ENCODE measurements at places on chromosomes 1 and 21.

DNA sequence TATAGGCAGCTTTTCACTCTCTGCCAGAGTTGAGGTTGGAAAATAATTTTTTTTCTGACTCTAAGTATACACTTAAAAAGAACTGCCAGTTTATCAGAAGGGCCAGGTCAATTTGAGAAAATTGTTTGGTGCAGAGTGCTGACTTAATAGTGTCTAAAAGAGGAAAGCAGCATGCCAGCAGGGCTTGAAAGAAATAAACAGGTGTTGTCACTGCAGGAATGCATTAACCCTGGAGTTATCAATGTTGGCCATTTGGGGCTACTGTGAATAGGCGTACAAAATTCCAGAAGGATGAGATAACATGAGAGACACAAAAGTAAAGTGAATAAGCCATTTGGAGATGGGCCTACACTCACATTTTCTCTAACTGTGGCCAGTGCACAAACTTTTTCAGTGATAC, 220.6 kb upstream of the PLD5 start:
- no peak for DNase-seq

DNA sequence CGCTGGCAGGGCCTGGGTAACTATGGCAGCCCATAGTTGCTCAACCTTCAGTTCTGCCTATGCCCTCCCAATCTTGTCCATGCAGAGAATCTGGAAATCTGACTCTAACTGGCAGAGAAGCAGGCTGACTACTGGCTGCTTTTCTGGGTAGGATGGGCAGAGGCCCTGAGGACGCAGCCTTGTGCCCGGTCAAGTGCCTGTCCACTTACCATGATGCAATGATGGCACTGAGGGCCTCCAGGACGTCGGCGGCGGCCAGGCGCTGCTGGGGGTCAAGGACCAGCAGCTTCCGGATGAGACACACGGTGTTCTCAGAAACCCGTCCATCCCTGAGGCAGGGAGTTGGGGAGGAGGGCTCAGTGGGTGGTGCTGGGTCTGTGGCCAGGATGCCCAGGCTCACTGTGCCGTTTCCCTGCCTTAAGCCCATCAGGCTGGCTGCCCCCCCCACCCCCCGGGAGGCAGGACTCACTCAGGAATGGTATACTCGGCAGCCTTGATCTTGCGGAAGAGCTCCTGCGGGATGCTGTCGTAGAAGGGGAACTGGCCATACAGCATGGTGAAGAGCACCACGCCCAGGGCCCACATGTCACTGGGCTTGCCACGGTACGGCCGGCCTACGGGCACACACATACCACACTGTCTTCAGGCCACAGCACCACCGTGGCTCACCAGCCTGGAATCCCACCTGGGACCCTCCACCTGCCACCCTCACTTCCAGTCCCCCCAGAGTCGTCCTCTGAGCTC, 20.4 kb upstream of the EVA1B start:
- no peak for DNase-seq

DNA sequence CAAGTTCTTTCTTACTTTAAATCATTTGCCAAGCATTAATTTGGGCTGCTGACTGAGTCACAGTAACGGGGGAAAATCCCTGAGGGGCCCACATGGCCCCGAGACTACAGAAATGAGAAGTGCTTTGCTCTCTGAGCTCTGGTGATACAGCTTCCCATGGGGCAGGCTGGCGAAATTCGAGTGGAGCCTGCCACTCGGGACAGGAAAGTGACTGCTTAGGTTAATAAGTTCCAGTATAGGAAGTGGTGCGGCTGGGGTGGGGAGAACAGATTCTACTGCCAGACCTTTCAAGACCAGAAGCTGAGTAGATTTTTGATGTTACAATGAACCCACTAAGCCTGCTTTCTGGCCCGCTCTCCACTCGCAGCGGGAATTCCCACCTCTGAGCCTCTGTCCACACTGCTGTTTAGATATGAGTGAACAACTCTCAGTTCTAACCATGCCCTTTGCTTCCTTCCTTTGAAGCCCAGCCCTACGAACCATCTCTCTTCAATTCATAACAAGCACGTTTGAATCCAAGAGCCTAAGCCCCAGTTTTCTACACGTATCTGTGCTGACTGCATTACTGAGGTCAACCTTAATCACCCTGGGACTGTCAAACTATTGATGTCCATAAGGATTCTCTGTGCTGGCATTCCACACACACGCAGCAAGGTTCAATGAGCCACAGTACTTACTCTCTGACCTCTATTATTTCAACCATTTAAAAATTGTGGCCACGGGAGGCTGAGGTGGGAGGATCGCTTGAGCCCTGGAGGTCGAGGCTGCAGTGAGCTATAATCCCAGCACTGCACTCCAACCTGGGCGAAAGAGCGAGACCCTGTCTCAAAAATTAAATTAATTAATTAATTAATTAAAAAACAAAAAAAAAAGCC, 9.6 kb downstream of the ZBTB17 start:
- no peak for DNase-seq

DNA sequence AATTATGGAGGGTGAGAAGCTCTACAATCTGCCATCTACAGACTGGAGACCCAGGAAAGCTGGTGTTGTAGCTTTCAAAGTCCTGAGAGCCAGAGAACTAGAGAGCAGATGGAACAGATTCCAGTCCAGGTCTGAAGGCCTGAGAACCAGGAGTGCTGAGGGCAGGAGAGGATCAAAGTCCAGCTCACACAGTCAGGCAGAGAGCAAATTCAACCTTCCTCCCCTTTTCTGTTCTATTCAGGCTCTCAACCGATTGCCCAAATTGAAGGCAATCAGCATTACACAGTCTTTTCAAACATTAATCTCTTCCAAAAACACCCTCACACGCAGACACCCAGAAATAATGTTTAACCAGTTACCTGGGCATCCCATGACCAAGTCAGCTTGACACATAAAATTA, 2.5 kb upstream of the TMPRSS2 start:
- no peak for DNase-seq

DNA sequence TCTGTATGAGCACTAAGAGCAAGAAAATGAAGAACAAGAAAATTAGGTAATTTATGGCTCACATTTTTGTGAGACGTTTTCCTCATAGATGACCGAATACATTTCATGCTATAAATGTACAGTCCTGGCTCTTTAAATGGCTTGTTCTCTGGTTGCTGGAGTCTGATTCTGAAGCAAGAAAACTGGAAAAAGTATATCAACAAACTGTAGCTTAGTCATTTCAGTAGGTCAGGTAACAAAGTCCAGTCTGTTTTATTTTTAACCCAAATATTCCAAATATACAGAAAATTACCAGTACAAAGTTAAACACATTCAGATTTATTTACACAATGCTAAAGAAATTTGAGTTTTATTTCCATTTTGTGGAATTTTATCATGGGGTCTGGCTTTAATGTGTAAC, 2.5 kb upstream of the MYBPHL start:
- no peak for DNase-seq

DNA sequence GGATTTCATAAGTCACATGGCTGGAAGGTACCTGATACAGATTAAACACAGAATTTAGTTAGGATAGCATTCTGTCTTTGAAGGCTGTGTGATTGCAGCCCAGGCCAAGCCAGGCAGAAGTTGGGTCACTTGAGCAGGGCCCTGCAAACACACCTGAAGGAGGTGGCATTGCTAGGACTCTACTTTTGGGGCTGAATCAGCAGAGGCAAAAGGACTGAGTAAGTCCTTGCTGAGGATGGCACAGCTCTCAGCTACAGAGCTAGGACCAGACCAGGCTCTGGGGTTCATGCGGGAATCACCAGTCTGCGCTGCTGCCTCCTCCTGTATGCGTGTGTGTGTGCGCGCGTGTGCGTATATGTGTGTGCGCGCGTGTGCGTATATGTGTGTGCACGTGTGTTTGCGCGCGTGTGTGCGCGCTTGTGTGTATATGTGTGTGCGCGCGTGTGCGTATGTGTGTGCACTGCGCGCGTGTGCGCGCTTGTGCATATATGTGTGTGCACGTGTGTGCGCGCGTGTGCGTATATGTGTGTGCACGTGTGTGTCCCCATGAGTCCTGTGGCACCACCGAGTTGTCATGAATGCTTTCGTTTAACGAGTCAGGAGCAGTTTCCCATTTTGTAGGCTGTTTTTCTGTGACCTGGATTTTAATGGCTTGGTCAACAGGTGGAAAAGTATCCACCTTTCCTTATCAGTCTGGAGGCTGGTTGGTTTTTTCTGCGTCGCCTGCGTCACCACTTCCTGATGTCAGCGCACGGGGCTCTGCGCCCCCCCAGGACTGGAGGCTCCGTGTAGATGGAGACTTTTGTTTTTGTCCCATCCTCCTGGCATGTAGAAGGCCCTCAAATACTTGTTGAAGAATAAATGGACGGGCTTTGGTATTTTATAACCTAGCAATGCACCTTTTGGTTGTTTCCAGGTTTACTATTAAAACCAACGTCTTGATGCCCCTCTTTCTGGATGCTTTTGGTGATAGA, 34.7 kb downstream of the ADARB1 start:
- DNase-seq, result no peak

DNA sequence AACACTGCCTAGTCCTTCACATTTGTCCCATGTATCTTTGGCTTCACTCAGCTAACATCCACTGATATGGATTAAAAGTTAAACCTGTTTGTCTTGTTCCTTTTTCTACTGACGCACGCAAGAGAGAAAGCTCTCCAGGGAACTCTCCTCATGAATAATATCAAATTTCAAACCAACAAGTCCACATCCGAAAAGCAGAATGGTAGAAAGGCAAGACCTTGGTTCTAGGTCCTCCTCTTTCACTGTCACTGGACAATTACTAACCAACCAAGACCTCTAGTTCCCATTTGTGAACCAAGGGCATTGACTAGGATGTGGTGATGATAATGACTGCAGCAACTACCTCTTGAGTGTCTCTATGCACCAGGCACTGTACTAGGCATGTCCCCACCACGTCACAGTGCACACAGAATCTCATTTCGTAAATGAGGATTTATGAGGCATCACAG, 8.4 kb downstream of the PLPP3 start:
- no peak for DNase-seq

DNA sequence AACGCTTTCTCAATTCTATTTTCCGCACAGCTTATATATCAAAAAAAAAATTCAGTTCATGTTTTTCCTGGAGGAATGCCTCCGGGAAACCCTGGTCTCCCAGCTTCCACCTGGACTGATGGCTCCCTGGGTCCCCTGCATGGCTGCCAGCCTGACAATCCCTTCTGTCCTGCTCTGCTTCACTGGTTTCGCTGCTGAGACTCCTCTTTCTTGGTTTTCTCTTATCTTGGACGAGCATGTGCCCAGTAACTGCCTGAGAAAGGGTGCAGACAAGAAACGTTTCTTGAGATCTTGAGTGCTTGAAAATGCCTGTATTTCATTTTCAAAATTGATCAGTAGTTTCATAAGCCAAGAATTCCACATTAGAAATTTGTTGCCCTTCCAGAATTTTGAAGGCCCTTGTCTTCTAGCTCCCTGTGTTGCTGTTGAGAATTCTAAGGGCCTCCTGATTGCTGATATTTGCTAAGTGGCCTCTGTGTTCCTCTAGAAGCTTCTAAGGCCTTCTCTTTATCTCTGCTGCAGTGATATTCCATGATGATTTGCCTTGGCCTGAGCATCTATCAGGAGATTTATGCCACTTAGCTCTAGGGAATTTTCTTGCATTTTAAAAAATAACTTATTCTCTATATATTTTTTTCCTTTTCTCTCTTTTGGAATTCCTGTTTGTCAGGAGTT, 44.7 kb downstream of the ETS2 start:
- no peak for DNase-seq

- DNase-seq, result no peak
Measured at GRCh38 chr1:227006226-227006796, 66.2 kb downstream of the COQ8A start.

- DNase-seq, result peak; percentile 38
Measured at GRCh38 chr1:245363461-245364200, 208.8 kb downstream of the KIF26B start.

DNA sequence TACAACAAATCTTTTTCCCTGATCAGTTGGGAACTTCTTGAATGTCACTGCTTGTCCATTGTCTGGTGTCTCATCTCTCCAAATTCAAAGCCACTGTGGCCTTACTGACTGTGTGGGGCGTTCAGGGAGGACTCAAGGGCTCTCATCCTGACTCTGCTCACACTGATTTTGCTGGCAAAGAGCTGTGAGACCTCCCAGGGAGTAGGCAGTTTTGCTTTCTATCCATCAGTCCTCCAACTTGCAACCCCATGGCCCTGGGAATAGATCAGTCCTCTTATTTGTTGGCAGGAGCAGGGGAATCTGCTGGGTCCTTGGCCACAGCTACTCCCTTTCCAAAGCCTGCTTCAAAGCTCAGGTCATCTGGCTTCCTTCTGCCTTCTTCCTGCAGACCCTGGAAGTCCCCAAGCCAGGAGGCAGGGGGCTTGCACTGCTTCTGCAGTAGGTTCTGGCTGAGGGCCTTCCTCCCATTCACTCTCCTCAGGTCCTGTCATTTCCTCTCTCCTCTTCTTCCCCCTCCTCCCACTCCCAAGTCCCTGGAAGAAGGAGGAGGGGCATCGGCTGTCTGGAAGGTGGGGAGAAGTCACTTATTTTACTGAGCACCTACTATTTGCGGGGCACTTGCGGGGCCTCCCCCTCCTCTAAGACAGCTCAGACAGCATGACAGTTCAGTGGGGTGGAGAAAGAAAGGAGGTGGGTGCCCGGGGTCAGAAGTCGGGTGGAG, 876 bp upstream of the NAV1 start:
- DNase-seq, result no peak

DNA sequence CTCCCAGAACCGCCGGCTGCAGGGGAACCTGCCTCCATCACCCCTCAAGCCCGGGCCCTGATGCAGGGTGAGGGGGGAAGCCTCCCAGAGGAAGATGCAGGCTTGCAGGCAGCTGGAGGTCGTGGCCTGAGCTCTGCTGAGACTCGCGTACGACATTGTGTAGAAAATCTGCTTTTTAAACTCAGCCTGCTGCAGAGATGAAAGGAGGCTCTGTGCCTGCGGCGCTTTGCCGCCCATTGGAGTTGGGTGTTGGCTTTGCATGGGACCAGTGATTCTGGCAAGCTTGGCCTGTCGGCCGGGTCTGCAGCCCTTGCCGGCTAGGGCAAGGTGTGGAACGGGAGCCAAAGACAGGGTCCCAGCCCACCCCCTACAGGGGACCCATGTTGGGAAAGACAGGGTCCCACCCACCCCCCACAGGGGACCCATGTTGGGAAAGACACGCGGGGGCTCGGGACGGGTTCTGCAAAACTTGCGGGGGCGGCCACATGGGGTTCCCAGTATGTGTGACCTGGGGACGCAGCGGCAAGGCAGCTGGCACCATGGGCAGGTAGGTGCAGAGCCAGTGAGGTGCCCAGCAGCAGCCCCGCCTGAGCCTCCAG, 55.6 kb downstream of the SLX9 start:
- no peak for DNase-seq

DNA sequence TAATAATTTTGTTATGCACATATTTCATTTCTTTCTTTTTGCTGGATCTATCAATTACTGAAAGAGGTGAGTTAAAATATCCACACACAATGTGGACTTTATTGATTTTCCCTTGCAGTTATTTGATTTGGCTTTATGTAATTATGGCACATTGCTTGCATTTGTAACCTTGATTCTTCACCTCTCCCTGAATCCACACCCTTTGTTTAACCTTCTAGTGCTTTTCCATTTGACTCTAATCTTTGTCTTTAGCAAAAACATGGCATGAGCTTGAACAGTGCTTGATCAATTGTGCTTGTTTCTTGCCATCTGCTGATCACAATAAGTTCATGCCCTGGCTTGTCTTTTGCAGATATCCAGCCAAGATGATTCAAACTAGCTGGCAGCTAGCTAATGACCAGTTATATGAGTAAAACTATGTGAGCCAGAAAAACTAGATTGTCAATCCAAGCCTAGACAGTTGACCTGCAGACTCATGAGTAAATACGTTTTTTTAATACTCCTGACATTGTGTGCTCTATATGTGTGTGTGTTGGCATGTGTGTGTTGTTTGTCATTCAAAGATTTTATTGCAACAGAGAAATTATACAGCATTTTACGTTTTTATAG, 899.2 kb downstream of the NCAM2 start:
- no peak for DNase-seq

Measured in foreskin melanocyte (primary cell).